HAP-1 (cell line): ENCODE measurements at places on chromosomes 13 and 19.

- no peak for DNase-seq
These were observed 193.2 kb downstream of the IRS2 start for GRCh38 chr13:109593230-109593629.

DNA sequence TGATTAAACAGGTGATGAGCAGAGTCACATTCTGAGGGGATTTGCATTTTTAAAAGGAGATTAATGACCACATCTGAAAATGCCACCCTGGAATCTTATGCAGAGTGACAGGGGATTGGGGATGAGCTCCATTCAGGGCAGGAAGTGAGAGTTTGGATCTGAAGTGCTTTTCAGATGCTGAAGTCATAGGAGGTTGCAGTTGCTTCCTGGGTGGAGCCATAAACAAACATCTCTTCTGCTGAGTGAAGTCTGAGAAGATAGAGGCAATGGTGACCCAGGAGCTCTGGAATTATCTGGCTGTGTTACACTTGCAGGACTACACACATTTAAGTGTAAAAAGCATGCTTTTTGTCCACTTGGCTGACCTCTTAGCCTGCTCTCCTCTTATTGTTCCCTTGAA, 51.4 kb upstream of the PSG8 start:
- no peak for DNase-seq

DNA sequence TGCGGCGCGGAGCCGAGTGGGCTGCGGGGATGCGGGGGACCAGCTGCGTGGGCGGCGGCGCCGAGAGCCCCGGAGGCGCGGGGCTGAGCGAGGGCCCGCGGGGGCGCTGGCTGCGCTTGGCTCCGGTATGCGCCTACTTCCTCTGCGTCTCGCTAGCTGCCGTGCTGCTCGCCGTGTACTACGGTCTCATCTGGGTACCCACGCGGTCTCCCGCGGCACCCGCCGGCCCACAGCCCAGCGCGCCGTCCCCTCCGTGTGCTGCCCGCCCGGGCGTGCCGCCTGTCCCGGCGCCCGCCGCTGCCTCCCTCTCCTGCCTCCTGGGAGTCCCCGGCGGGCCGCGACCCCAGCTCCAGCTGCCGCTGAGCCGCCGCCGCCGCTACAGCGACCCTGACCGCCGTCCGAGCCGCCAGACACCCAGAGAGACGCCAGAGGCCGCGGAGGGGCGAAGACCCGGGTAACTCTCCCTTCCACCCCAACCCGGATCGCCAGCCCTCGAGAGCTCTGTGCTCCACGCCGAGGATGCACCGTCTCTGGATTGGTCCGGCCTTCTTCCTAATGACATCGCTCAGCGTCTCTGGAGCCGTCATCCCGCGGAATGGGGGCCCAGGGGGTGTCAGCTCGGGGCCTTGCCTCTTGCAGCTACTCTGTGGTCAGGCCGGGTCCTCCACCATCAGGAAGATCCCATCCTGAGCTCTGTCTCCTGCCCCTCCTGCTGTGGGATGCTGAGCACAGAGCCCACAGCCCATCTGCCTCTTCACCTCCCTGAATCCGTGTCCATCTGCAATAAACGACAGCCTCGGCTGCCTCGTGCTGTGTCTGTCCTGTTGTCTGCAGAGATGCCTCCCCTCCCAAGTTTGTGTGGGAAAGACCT, 441 bp downstream of the INAFM1 start:
- no peak for DNase-seq

- DNase-seq = no peak
These were observed 13.9 kb downstream of the MPND start for GRCh38 chr19:4357095-4357797.

DNA sequence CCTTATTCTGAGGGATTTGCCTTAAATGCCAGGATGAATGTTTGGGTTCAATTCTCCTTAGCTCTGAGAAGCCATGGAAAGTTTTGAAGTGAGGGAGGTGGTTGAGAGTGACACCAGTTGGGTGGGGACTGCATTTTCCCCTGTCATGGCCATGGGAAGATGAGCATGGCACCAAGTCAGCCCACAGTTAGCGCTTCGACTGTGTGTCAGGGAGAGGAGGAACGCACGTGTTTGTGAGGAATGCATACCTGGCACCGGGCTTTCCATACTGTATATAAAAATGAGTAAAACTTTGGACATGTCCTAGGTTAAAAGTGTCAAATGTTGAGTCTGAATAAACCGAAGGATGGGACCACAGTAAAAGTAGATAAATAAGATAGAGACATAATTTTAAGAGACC, 187.5 kb upstream of the KL start:
- no peak for DNase-seq

- DNase-seq = no peak
These were observed 512.0 kb upstream of the PCDH20 start for GRCh38 chr13:61927648-61928047.

- DNase-seq = no peak
These were observed 106.1 kb downstream of the ABCC4 start for GRCh38 chr13:95195146-95195545.

- no peak for DNase-seq
These were observed 16.0 kb upstream of the ZNF554 start for GRCh38 chr19:2803486-2804155.

GRCh38 chr13:102237230-102237629, 164.6 kb downstream of the FGF14 start:
- DNase-seq = no peak

GRCh38 chr13:42707048-42707447, 74.3 kb upstream of the FAM216B start:
- DNase-seq = no peak

DNA sequence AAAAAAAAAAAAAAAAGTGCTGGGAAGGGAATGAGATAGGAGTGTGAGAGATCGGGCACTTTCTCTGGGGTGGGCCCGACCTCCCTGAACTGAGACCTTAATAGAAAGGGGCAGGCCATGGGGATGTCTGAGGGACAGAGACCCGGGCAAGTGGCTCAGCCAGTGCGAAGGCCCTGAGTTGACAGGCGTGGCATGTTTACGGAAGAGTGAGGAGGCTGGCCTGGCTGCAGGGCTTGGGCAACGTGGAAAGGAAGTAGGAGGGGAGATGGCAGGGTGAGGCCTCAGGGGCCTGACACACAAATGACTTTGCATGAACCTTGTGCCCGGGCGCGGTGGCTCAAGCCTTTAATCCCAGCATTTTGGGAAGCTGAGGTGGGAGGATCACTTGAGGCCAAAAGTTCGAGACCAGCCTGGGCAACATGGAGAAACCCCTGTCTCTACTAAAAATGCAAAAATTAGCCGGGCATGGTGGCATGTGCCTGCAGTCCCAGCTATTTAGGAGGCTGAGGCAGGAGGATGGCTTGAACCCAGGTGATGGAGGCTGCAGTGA, 13.9 kb downstream of the FCHO1 start:
- no peak for DNase-seq

GRCh38 chr19:31448221-31448657, 99.0 kb upstream of the TSHZ3 start:
- DNase-seq = no peak

DNA sequence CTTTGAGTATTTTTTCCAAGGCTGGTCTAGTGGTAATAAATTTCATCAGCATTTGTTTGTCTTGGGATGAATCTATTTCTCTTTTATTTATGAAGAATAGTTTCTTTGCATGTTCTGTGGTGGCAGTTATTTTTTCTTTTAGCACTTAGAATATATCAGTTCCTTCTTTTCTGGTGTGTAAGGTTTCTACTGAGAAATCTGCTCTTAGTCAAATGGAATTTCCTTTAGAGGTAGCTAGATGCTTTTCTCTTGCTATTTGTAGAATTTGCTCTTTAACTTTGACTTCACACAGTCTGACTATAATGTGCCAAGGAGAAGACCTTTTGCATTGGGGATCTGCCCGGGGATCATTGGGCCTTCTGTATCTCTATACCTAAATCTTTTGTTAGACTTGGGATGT, 4.1 kb upstream of the SIGLEC6 start:
- no peak for DNase-seq

DNA sequence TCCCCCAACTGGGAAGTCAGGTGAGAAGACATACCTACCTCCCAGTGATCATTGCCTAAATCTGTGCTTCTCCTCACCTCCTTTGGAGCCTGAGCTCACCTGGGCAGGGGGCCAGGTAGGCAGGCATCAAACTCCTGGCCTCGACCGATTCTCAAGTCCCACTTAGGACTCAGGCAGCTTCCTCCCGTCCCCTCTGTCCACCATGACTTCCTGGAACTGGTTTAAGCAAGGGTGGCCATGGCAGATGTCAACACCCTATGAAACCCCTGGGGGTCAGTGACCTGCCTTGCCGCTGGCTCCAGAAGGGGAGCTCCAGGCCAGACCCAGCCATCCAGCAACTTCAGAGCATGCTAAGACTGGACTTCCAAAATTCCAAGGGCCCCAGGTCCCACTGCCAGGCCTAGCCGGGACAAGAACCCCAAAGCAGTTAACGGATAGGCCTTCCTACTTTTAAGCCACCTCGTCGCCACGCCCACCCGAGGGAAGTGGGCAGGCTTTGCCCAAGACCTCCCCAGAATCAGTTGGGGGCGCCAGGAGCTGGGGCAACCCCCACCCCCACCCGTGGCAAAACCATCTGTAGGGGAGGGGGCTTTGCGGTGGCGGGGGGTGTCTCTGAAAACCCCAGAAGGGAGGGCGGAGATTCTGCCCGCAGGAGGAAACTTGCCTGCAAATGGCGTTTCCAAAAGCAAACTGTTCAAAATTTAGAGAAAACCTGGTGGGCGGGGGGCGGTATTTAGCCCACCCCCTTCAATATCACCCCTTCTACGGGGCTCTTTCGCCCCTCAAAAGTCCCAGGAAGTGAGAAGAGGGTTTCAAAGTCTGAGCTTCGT, 657 bp downstream of the PLIN3 start:
- no peak for DNase-seq

- DNase-seq = no peak
These were observed 361.4 kb downstream of the EFNB2 start for GRCh38 chr13:106173891-106174610.

GRCh38 chr13:27541386-27541785, 78.9 kb downstream of the LNX2 start:
- DNase-seq = no peak

DNA sequence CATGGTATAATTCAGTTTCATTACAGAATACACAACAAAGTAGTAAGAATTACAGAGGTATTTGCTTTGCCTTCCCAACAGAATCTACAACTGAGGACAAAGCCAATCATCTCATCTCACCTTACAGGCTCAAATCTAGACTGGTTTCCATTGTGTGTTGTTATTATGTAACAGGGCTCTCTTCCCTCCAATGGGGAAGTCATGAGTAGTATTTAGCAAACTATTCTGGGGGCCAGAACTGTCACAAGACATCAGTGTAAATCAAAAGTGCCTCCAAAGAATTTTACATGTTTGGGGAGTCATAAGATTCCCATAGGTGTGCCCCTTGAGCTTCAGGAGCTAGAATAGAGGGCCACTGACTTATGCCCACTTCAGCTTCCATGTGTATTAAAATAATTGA, 187.0 kb upstream of the EDNRB start:
- no peak for DNase-seq

GRCh38 chr13:50366488-50367174, 351.4 kb downstream of the KCNRG start:
- no peak for DNase-seq

DNA sequence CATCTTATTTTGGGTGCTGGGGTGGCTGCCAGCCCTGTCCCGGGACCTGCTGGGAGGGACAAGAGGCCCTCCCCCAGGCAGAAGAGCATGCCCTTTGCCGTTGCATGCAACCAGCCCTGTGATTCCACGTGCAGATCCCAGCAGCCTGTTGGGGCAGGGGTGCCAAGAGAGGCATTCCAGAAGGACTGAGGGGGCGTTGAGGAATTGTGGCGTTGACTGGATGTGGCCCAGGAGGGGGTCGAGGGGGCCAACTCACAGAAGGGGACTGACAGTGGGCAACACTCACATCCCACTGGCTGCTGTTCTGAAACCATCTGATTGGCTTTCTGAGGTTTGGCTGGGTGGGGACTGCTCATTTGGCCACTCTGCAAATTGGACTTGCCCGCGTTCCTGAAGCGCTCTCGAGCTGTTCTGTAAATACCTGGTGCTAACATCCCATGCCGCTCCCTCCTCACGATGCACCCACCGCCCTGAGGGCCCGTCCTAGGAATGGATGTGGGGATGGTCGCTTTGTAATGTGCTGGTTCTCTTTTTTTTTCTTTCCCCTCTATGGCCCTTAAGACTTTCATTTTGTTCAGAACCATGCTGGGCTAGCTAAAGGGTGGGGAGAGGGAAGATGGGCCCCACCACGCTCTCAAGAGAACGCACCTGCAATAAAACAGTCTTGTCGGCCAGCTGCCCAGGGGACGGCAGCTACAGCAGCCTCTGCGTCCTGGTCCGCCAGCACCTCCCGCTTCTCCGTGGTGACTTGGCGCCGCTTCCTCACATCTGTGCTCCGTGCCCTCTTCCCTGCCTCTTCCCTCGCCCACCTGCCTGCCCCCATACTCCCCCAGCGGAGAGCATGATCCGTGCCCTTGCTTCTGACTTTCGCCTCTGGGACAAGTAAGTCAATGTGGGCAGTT, 8.6 kb downstream of the CALM3 start:
- DNase-seq = no peak

DNA sequence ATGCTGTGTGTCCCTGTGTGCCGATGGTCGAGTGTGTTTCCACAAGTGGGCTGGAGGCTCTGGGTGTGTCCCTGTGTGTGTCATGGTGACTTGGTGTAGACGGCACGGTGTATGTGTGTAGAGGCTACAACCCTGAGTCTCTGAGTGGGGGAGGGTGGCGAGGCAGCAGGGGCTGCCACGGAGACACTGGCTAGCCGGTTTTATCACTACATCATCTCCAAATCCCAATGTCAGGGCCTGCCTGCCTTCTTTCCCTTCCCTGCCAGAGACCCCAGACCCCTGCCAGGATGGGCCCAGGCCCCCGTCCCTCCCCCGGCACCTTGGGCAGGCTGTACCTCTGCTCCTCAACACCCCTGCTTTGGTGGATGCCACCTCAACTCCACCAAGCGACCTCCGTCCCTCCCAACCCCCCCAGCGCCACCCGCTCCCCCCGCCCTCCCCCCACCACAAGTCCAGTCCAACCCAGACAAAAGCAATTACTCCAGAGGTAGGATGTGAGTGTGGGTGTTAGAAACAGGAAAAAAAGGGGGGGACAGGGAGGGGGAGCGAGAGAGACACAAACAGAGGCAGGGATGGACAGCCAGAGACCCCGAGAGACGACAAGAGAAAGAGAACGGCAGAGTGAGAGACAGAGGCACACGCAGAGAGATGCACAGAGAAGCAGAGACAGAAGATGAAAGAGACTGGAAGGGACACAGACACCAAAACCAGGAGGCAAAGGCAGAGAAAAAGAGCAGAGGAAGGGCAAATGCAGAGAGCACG, 21.6 kb upstream of the POU2F2 start:
- DNase-seq = no peak

DNA sequence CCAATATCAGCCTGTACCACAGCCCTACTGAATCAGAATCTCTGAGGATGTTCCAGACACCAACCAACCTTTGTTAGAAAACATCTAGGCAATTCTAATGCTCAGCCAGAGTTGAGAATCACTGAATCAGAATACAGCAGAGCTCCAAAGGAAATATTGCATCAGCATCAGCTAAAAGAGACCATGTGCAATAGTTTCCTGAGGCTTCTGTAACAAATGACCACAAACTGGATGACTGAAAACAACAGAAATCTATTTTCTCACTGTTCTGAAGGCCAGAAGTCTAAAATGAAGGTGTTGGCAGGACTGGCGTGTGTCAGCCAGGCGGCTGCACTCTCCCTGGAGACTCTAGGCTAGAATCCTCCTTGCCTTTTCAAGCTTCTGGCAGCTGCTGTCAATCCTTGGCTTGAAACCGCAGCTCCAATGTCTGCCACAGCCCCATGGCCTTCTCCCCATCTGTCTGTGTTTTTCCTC, 1.2 kb upstream of the DCT start:
- DNase-seq = no peak

- no peak for DNase-seq
These were observed 18.6 kb downstream of the ZNF233 start for GRCh38 chr19:44278181-44278690.

- no peak for DNase-seq
These were observed 286.2 kb downstream of the NDFIP2 start for GRCh38 chr13:79767126-79767525.

- DNase-seq = no peak
These were observed 10.2 kb downstream of the OR2Z1 start for GRCh38 chr19:8731428-8732169.
